ENCODE measurements at places on chromosomes 11 and 22. TPM values are rescaled to one million over a fixed set of nuclear protein-coding genes. Genes with fewer than 3 reads are reported as not detected.

CCDC73 gene
- polyA plus RNA-seq = not detected

GRCh38 chr11:61914471-61915171 is 2.7 kb downstream of the RAB3IL1 start:
- H3K27me3 ChIP-seq = peaks cover 41% of the 10 kb centered on the region
- DNase-seq = no peak
- no peak overlapping the region for H3K27ac ChIP-seq
- no peak overlapping the region for H3K4me3 ChIP-seq
- peaks cover 12% of the 10 kb centered on the region for H3K4me1 ChIP-seq

ZNF214 gene
- polyA plus RNA-seq = not detected

DNA sequence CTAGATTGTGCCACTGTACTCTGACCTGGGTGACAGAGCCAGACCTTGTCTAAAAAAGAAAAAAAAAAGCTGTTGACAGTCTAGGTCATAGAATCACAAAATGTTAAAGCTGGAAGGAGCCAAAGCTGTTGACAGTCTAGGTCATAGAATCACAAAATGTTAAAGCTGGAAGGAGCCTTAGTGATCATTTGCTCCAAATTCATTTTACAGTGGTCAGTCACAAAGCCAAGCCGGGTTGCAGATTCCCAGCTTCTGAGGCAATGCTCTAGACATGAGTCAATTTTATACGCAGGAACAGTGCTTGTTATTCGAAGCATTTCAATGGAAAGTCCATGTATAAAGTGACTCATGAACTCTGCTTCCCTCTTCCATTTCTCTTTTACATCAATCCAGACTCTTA is 47.4 kb downstream of the SYT13 start:
- H3K4me1 ChIP-seq = no peaks in the 10 kb centered on the region
- DNase-seq = no peak
- no peaks in the 10 kb centered on the region for H3K36me3 ChIP-seq
- no peak overlapping the region for H3K27ac ChIP-seq

DNA sequence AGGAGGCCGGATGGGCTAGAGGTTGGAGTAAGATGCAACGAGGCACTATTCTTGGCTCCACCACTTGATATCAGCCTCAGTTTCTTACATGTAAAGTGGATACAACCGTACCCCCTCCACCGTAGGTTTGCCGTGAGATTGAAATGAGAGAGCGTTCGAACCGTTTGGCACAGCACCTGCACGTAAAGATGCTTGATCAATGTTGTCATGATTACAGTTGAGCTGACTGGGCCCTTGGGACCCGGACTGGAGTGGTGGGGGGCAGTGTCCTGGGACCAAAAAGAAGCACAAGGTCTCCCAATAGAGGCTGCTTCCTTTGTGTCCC is 3.7 kb downstream of the APOC3 start:
- peaks cover 5% of the 10 kb centered on the region for H3K4me1 ChIP-seq
- no peak overlapping the region for H3K4me3 ChIP-seq
- DNase-seq = no peak
- H3K36me3 ChIP-seq = no peaks in the 10 kb centered on the region
- H3K27me3 ChIP-seq = no peaks in the 10 kb centered on the region

- no peaks in the 10 kb centered on the region for H3K4me1 ChIP-seq
- peaks cover 22% of the 10 kb centered on the region for H3K27me3 ChIP-seq
- no peak overlapping the region for H3K27ac ChIP-seq
- no peaks in the 10 kb centered on the region for H3K36me3 ChIP-seq
- DNase-seq = no peak
Measured at GRCh38 chr22:48209473-48210197, 1447.2 kb downstream of the TBC1D22A start.

CHADL gene
- 1.3 TPM for polyA plus RNA-seq

DNA sequence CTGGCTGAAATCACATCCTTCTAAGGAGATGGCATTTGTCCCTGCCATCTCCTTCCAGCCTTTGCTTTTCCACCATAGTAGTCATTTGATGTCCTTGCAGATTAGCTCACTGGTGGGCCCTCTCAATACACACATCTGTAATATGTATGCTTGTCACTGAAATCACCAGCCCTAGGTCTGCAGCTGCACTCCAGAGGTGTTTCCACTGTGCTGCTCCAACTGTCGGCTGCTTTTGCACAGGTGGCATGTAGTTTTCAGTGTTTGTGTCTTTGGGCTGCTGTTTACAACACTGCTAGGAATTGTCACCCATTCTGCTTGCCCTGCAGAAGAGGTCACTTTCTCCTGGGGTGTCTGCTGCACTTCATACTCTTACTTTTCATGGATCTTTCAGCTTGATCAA is 69.0 kb upstream of the GRAMD1B start:
- no peaks in the 10 kb centered on the region for H3K36me3 ChIP-seq
- DNase-seq = no peak
- H3K4me1 ChIP-seq = peaks cover 4% of the 10 kb centered on the region
- H3K27me3 ChIP-seq = peaks cover 71% of the 10 kb centered on the region
- H3K4me3 ChIP-seq = no peak overlapping the region

- H3K36me3 ChIP-seq = peaks cover 10% of the 10 kb centered on the region
- H3K4me3 ChIP-seq = peak overlapping the region; percentile 96
- peaks cover 46% of the 10 kb centered on the region for H3K4me1 ChIP-seq
- no peaks in the 10 kb centered on the region for H3K27me3 ChIP-seq
- H3K27ac ChIP-seq = peak overlapping the region; percentile 100
Measured at GRCh38 chr11:62880231-62880802, 379 bp upstream of the SLC3A2 start.

GRCh38 chr11:61037441-61038093 is 64.7 kb upstream of the CD5 start:
- no peaks in the 10 kb centered on the region for H3K27me3 ChIP-seq
- DNase-seq = no peak
- H3K27ac ChIP-seq = peak overlapping the region; percentile 66

- no peaks in the 10 kb centered on the region for H3K36me3 ChIP-seq
- no peak for DNase-seq
- H3K4me1 ChIP-seq = peaks cover 8% of the 10 kb centered on the region
- no peak overlapping the region for H3K27ac ChIP-seq
Measured at GRCh38 chr11:86668929-86669328, 3.5 kb downstream of the ME3 start.

DNA sequence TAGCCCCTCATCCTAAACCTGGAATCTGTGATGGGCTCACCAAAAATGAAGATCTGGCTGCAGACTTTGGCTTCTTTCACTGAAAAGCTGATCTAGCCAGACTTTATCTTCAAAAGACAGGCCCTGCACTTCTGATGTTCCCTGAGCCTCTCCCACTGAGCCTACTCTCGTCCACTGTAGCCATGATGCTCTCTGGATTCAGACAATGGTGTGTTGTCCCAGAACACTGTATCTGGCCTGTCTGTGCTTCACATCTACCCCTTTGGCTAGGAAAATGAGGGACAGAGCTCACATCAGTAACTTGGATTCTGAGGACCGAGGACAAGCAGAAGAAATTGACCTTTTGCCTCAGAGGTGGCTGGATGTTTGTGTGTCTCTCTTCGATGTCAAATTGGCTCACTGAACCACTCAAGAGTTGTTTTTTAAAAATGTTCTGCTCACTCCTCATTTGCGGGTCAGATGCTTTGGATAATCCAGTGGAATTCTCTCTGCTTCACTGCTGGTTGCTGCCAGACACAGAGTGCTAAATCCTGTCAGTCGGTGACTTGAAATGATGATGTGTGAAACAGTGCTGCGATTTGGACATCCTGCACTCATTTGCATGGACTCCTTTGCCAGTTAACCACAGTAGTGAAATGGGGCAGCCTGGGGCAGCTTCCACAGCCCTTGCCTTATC is 67.5 kb downstream of the ARFGAP2 start:
- no peaks in the 10 kb centered on the region for H3K36me3 ChIP-seq
- no peak for DNase-seq
- H3K27ac ChIP-seq = no peak overlapping the region
- no peaks in the 10 kb centered on the region for H3K27me3 ChIP-seq
- peaks cover 4% of the 10 kb centered on the region for H3K4me1 ChIP-seq
- H3K4me3 ChIP-seq = no peak overlapping the region

DNA sequence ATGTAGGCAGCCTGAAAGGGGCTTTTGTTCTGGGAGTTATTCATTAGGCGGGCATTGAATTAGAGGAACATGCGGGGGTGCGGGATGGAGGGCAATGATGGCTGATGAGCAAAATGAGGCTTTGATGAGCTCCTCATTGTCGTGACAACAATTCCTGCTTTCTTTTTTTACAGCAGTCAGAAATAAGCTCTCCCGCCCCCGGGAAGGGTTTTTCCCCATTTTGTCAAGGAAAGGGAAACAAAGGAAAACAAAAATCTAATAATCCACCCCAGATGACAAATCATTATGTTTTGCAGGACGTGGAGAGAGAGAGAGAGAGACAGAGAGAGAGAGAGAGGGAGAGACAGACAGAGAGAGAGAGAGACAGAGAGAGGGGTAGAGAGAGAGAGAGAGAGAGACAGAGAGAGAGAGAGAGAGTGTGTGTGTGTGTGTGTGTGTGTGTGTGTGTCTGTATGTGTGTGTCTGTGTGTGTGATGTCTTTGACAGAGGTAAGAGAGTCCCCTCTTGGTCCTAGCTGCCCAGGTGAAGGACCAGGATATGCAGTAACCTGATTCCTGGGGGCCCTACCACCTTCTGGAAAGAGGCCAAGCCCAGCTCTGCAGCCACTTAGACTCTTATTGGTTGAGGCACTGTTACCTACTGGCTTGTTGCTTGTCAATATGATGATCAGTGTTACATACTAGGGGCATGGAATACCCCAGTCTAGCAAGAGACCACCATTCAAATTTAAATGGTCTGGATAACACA is 46.7 kb upstream of the PARVA start:
- H3K4me3 ChIP-seq = no peak overlapping the region
- no peaks in the 10 kb centered on the region for H3K27me3 ChIP-seq
- peaks cover 3% of the 10 kb centered on the region for H3K4me1 ChIP-seq
- no peak overlapping the region for H3K27ac ChIP-seq

- H3K27ac ChIP-seq = peak within 1 kb of the TSS; percentile 84
- H3K4me3 ChIP-seq = peak within 1 kb of the TSS; percentile 88
- no peaks in the 10 kb centered on the region for H3K36me3 ChIP-seq
- H3K4me1 ChIP-seq = peaks cover 25% of the 10 kb centered on the region
- no peaks in the 10 kb centered on the region for H3K27me3 ChIP-seq
Measured at GRCh38 chr11:47980088-47980906, at the start of gene PTPRJ. Gene PTPRJ (plus strand): TSS chr11:47980559. CDS start chr11:47980913, 354 bp downstream.

- no peaks in the 10 kb centered on the region for H3K36me3 ChIP-seq
- H3K27ac ChIP-seq = no peak overlapping the region
- DNase-seq = no peak
- no peak overlapping the region for H3K4me3 ChIP-seq
- no peaks in the 10 kb centered on the region for H3K27me3 ChIP-seq
Measured at GRCh38 chr11:87431392-87431791, 393.7 kb downstream of the TMEM135 start.

MAPK8IP1 gene
- polyA plus RNA-seq = not detected

- no peaks in the 10 kb centered on the region for H3K27me3 ChIP-seq
- H3K4me3 ChIP-seq = no peak overlapping the region
- H3K27ac ChIP-seq = no peak overlapping the region
- H3K4me1 ChIP-seq = no peaks in the 10 kb centered on the region
Measured at GRCh38 chr11:47308050-47308823, 38.3 kb downstream of the MADD start.

GRCh38 chr11:103183981-103184611 is 74.9 kb downstream of the DYNC2H1 start:
- peaks cover 3% of the 10 kb centered on the region for H3K36me3 ChIP-seq
- no peak overlapping the region for H3K4me3 ChIP-seq
- H3K27ac ChIP-seq = peak overlapping the region; percentile 11
- H3K4me1 ChIP-seq = peaks cover 9% of the 10 kb centered on the region
- H3K27me3 ChIP-seq = no peaks in the 10 kb centered on the region
- DNase-seq = no peak

OVOL1 gene
- not detected for polyA plus RNA-seq

DBX1 gene
- polyA plus RNA-seq = 0.15 TPM

GRCh38 chr11:32184041-32184722 is 93.3 kb downstream of the RCN1 start:
- no peak overlapping the region for H3K4me3 ChIP-seq
- H3K36me3 ChIP-seq = no peaks in the 10 kb centered on the region
- H3K4me1 ChIP-seq = no peaks in the 10 kb centered on the region
- H3K27ac ChIP-seq = no peak overlapping the region

- H3K4me3 ChIP-seq = no peak overlapping the region
- H3K4me1 ChIP-seq = peaks cover 11% of the 10 kb centered on the region
- peaks cover 6% of the 10 kb centered on the region for H3K27me3 ChIP-seq
- H3K36me3 ChIP-seq = no peaks in the 10 kb centered on the region
- H3K27ac ChIP-seq = no peak overlapping the region
Measured at GRCh38 chr11:1933416-1934334, 13.5 kb upstream of the MRPL23 start.

- peak overlapping the region; percentile 100 for H3K4me3 ChIP-seq
- peaks cover 31% of the 10 kb centered on the region for H3K36me3 ChIP-seq
- H3K4me1 ChIP-seq = peaks cover 83% of the 10 kb centered on the region
- H3K27me3 ChIP-seq = no peaks in the 10 kb centered on the region
- peak; percentile 33 for DNase-seq
Measured at GRCh38 chr11:3836903-3837302, 3.9 kb downstream of the RHOG start.

DNA sequence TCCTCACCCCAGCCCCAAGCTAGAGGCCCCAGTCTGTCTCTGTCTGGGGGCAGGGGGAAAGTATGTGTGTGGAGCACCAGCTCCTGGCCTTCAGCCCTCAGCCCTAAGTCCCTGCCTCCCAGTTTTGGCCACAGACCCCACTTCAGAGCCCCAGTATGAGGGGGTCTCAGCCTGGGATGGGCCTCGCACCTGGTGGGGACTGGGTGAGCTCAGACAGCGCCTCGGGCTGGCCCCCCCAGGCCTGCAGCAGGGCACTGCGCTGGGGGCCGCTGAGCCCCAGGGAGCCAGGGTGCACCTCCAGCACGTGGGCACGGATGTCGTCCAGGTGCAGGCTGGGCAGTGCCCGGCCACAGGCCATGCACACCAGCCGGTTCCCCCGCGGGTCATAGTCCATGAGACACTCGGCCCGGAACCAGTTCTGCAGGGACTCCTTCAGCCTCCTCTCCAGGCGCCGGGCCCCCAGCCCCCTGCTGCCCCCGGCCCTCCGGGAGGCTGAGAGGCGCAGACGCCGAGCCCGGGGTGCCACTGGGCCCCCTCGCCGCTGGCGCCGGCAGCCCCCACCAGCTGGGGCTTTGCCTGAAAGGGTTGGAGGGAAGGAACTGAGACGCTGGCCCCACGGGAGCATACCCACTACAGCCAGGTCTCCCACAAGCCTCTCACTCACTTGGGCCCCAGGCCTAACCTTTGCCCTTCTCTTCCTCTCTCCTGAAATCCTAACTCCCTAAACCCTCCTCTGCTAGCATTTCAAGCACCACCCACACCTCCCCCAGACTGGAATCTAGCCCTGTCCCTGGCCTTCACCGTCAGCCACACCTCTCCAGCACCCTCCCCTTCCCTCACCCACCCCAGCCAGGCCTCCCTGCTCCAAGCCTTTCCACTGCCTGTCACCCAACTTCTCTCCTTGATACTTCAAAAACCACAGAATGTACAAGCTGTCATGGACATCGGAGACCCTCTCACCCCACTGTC is 3.6 kb downstream of the ZFTA start:
- peak overlapping the region; percentile 63 for H3K27ac ChIP-seq
- H3K4me1 ChIP-seq = peaks cover 17% of the 10 kb centered on the region
- H3K36me3 ChIP-seq = peaks cover 5% of the 10 kb centered on the region
- no peak for DNase-seq
- H3K27me3 ChIP-seq = no peaks in the 10 kb centered on the region
- H3K4me3 ChIP-seq = no peak overlapping the region

ART1 gene
- not detected for polyA plus RNA-seq

MICAL2 gene
- 2.3 TPM for polyA plus RNA-seq

- H3K4me1 ChIP-seq = peaks cover 2% of the 10 kb centered on the region
- no peaks in the 10 kb centered on the region for H3K36me3 ChIP-seq
- no peak overlapping the region for H3K27ac ChIP-seq
- H3K27me3 ChIP-seq = no peaks in the 10 kb centered on the region
- no peak for DNase-seq
Measured at GRCh38 chr11:8290081-8290810, 26.6 kb upstream of the LMO1 start.

APOA1 gene
- polyA plus RNA-seq = 0.29 TPM

- no peaks in the 10 kb centered on the region for H3K36me3 ChIP-seq
- no peak for DNase-seq
- peaks cover 11% of the 10 kb centered on the region for H3K4me1 ChIP-seq
- H3K27ac ChIP-seq = no peak overlapping the region
Measured at GRCh38 chr11:73221451-73221850, 3.4 kb downstream of the P2RY2 start.

GPHA2 gene
- polyA plus RNA-seq = not detected

Measured in naive thymus-derived CD8-positive, alpha-beta T cell (primary cell).